ENCODE measurements at places on chromosomes 2 and 18.

- DNase-seq, result no peak
Measured at GRCh38 chr2:227219312-227220105, 55.1 kb downstream of the COL4A3 start.

DNA sequence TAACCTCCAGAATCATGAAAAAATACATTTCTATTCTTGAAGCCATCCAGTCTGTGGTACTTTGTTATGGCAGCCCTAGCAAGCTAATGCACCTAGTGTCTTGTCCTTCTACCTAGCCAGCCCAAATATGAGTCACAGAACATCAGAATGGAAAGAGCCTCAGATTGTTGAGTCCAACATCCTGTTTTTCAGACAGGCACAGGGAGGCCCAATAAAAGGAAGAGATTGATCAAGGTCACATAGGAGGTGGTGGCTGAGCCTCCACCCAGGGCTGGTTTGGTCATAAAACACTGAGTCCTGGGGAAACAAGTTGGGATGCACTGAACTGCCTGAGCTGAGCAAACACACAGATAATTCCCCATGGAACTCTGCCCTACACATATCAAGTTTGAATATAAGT is 195.5 kb downstream of the TTC32 start:
- no peak for DNase-seq

DNA sequence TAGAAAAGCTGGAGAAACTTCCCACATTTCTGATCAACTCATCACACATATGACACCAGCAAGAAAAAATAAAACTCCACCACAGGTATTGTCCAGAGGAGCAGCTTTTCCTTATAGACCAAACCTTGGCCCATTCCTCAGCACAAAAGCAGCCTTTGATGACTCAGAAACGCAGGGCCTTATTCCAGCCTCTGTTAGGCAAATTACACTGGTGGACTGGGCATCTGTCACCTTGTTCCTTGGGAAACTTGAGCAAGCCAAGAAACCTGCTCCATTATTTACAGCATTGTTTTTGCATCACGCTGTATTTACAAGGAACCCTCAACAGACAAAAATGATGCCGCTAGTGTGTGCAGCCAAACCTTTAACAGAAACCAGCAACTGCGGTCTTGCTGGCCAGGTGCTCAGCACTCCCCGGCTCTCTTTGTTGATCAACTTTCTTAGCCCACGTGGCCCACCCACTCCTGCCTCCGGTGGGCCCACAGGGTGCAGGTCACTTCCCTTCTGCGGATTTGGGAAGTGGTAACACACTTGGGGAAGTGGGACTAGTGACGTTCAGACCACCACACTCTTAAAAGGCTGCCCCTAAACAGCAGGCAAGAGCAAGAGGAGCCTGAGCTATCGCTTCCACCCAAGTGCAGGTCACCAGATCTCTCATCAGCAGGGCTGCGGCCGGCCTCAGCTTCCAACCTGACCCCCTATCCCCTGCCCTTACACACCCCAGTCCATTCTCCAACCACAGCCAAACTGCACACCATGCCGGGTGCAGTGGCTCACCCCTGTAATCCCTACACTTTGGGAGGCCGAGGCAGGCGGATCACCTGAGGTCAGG is 1.5 kb downstream of the AP1S3 start:
- DNase-seq, result no peak

DNA sequence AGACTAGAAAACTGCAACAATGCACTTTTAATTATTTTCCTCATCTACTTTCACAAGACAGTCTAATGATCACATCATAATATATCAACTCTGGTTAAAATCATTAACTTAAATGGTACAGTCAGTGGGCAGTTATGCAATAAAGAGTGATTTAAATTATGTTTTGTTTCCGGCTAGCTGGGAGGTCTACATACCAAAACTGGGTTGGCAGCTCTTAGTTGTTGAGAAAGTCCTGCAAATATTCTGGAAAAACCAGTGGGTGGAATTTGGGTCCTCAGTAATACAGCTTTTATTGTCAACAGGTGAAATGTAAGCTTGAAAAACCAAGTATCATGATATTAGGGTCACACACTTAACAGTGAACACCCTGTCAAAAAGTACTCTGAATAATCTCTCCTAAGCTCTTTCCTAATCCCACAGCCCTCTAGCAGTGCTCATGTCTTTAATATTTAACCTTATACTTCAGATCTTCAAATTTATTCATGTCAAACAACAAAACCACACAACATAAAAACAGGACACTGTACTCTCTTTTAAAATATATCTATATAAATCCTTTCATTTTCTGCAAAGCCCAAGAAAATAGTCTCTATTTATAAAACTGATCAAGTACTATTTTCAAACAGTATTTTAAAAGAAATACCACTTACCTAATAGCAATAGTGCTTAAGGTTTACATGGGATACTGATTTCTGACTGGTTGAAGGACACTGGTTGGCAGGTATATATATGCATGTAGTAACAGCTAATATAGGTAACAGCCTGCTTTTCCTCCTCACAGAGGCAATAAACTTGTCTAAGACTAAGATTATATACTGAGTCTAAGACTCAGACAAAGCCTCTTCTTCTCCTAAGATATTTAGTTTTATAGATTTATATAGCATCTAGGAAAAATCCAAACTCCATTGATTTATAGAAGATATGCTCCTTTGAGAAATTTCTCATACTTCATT is 103.8 kb downstream of the GAREM1 start:
- DNase-seq, result no peak

DNA sequence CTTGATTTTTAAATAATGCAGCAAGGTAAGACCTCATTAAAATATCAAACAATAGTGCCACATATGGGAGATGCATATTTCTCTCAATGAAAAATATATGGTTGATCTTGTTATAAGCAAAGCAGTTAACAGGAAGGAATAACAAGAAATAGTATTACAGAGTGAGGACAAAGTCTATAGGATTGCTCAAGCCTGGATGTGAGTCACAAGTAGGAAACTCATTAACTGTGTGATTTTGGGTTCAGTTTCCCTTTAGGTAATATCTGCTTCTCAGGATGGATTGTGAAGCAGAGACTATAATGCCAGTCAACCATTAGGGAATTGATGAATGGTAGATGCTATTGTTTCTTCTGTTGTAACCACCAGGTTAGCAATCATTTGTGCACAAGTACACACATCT is 42.9 kb upstream of the SPHKAP start:
- no peak for DNase-seq

DNA sequence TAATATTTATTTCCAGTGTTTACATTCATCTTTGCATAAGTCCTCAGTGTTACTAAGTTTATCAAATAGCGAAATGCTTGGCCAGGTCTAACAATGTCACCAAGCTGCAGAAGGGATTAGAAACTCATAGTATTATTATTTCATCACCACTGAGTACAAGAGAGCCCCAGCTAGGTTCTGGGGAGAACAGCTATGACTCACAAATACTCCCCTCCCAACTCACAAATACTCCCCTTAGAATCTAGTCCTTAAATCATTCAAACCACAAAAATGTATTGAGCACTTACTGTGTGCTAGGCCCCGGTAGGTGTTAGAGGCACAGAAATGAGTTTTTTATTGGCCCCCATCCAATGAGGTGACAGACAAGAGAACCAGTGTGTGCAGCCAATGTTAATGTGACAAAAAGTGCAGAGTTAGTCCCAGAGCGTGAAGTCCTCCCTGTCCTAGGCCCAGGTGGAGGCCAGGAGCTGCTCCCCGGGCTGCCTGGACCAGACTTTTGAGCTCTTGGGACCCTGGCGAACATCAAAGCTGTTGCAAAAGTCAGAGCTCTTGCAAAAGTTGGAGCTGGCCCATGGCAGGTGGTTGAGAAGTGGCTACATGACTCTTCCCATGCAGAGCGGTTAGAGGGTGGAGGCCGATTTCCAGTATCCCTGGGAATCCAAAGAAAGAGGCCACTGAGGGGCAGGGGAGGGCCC is 9.8 kb downstream of the STEAP3 start:
- no peak for DNase-seq

DNA sequence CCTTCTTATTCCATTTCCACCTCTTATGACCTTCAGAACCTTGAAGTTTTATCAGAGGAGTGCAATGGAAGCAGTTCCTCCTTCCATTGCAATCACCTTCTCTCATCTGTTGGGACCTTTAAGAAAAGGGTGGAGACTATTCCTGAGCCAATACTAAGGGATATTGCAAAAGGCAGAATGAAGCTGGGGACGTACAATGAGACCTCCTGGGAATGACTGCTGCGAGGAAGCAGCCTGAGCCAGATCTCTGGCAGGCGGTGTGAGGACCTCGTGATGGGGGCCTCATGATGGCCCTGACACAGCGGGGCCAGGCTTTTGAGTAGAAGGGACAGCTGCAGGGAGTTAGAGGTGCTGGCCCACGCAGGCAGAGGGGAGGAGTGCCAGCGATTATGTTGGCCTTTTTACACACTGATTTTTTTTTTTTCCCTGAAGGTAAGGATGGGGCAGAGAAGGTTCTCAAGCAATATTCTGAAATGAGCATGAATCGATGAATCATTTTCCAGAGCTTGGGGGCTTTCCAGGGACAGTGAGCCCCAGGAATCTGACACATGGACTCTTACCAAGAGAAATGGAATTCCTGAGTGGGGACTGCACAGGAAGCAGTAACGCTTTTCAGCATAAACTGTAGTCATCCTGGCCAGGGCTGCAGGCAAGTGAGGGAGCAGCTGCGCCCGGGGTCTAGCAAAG is 40.0 kb upstream of the LAPTM4A start:
- DNase-seq, result no peak

GRCh38 chr18:62773691-62774090 is 58.4 kb downstream of the PHLPP1 start:
- DNase-seq, result no peak

- no peak for DNase-seq
Measured at GRCh38 chr2:7329465-7329864, 412.3 kb downstream of the RNF144A start.

DNA sequence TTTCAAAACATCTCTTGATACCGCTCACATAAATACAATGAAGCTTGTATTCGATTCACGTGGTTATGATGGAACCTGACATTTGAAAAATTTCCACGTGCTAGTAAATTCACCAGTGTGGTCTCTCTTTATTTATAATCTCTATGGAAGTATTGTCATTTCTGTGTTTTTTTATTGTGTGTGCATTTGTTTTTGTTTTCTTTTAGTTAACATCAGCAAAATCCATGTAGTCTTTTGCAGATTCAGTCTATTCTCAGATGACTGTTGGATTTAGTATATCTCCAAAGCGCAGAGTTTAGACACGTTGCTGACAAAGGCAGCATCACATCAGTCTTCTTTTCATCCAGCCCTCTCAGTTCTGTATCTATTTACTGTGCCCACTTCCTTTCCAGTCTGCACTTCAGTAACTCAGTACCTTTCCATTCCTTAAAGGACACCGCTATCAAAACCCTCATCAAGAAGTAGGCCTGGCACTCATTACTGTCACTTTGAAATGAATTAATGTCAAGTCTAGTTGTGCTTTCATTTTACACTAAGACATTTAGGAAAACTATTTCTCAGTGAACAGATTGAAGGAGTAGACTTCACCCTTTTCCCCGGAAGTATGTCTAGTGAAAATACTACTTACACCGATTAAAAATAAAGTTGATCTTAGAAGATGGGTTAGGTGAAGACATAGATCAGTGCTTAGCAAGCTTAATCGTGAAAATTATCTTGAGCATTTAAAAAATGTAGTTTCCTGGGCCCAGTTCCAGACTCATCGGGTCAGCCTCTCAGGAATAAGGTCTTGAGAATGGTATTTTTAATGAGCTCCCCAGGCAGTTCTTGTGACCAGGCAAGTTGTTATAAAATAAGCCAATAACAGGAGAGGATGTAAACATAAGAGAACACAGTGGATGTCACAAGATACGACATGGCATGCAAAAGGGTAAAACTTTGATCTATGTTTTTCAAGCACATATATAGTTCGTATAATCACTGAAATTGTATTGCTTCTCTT is 506.8 kb upstream of the ZEB2 start:
- no peak for DNase-seq

GRCh38 chr18:44723411-44723810 is 42.7 kb downstream of the SETBP1 start:
- no peak for DNase-seq

DNA sequence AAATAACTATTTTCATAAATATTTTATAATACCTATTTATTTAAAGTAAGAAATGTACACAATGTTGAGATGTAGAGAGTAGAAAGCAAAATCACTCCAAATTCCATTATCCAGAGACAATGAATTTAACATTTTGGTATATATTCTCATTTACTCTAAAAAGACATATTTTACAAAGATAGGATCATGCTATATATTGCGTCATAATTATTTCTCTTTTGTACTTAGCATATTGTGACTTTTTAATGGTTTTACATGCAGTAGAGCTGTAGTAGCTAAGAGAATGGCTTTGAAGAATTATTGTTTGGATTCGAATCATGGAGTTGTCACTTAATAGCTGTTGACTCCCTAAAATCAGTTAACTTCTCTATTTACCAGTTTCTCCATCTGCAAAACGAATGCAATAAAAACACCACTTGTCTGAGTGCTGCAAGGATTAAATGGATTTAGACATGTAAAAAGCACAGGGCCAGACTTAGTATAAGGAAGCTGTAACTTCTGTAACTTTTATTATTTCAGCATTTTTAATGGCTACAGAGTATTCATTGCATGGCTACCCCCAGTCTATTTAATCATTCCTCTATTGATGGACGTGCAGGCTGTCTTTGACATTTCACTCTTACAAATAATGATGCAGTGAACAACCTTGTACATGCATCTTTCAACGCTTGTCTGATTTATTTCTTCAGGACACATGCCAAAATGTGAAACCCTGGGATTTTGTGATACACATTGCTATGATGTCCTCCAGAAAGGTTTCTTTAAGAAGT is 33.2 kb downstream of the KCNS3 start:
- no peak for DNase-seq

- DNase-seq, result no peak
Measured at GRCh38 chr2:80259292-80259691, 45.3 kb downstream of the LRRTM1 start.

GRCh38 chr2:171778515-171778914 is 91.2 kb downstream of the DYNC1I2 start:
- DNase-seq, result no peak

GRCh38 chr2:143426296-143426695 is 297.1 kb downstream of the ARHGAP15 start:
- no peak for DNase-seq

DNA sequence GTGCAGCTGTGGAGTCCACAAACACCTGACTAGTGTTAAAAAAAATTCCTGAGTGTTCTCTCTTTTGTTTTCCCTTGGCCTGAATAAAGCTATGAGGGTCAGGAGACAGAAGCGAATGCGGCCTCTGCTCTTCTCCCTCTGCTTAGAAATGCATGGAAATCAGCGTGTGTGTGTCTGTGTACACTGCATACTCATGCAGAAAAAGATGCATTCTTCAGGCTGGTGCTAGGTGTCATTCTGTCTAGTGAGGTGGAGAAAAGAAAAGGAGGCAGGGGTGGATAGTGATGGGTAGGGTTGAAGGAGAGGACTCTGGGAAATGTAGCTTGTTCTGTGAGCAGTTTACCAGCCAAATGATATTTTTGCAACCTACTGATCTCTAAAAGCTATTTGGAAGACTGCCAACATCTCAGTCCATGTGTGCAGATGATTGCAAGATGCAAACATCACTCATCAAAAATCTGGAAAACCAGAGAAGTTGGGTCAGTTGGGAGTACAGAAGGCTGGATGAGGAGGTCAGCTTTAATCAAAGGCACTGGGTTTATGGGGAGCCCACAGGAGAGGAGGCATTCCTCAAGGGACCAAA is 177.7 kb downstream of the INSIG2 start:
- no peak for DNase-seq
